Small intestine (tissue), 16 donors: ENCODE measurements at places on chromosomes 3 and 15.

DNA sequence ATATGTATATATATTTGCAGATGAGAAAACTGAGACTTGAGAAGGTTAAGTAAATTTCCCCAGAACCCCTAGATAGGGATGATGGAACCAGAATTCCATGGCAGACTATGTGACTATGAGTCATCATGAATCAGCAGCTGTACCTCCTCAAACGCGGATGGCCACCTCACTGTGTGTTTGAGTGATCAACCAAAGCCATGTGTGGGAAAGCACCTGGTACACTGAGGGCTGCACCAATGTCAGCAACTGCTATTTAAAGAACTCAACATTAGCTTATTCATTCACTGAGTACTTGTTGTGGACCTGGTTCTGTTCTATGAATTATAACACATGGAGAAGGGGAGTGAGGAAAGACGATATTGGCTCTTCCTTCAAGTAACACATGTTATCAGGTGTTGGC, 377.0 kb downstream of the GAP43 start:
- no peak for DNase-seq

DNA sequence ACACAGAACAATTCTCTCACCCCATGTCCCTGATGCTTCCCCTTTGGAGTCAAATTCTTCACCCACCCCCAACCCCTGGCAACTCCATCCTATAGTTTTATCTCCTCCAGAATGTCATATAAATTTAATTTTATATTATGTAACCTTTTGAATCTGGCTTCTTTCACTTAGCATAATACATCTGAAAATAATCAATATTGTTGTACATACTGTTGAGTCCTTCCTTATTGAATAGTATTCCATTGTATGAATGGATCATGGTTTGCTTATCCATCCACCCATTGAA, 98.9 kb upstream of the TSC22D2 start:
- DNase-seq, result no peak

GRCh38 chr15:42159381-42160015, 3.1 kb upstream of the PLA2G4F start:
- DNase-seq, result no peak

DNA sequence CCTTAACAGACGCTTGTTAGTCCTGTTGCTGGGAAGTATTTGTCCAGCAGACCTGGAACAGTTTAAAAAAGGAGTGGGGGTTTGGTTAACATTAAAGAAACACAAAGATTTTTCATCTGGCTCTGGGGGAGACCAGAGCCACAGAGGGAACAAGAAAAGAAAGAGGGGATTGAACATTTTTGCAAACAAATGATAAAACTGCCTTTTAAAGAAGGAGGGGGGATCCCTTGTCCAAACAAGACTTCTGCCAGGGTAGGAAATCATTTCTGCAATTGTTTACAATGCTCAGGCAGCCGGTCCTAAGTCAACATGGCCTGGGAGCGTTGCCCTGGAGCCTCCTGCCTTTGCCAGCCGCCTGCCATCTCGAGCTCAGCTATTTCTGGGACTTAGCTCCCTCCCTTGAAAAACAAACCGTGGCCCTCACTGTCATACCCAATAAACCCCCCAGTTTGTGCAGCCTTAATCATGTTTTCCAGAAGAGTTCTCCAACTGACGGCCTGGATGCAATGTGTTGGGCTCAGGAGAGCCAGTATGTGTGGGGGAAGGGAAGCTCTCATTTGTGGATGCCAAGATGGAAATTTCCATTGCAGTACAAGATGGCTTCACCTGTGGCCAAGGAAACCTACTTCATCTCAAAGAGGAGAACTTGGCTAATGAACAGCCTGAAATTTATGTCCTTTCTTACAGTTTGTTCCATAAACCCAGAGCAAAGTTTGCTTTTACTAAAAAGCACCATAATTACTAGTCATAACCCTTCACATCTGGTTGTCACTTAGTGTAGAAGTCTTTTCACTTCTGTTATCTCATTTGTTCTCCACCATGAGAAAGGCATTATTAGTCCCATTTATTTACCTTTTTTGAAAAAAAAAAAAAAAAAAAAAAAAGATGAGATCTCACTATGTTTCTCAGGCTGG, 75.9 kb upstream of the RNU6-1 start:
- DNase-seq, result peak; percentile 78

- DNase-seq, result no peak
Observed at GRCh38 chr3:122409446-122409845, 6.4 kb downstream of the WDR5B start.

GRCh38 chr3:53114011-53114400, 16.2 kb downstream of the RFT1 start:
- peak; percentile 87 for DNase-seq

- no peak for DNase-seq
Observed at GRCh38 chr3:58637509-58637908, 29.1 kb downstream of the FAM3D start.

DNA sequence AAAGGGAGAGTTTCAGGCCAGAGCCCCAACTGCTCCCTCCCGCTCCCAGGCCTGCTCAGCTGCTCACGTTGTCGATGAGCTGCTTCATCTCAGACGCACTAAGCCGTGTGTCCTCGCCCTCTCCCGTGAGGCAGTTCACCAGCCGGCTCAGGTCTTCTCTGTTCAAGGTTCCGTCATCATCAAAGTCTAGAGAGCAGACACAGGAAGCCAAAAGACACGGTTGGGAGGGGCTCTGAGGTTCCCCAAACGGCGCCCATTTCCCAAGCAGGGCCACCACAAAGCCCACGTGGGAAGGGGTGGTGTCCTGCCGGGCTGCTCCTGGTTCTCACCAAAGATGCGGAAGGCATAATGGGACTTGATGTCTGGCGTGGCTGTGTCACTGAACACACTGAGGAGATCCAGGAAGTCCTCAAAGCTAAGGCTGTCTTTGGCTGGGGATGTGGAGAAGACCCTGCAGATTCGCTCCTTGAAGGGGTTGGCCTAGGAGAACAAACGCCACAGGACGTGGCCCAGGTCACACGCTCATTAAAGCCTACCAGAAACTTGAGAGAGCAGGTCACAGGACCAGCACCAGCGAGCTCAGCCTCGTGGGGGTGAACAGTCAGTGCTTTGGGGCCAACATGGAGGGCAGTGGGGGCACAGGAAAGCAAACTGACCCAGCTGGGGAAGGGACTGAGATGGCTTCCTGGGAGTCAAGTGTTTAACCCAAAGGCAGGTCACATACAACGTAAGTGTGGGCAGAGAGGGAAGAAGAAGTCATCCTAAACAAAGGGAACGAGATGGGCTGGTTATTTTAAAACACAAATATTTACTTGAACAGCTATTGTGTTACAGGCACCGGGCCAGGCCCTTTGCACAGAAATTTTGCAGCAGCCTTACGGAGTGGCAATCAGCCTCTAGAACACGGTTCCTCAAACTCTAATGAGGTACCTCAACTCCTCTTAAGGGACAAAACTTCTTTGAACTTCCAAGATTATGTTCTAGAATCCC, 2.4 kb downstream of the CIB1 start:
- DNase-seq, result peak; percentile 66

- DNase-seq, result no peak
Observed at GRCh38 chr3:15174953-15175352, 31.1 kb upstream of the CAPN7 start.

GRCh38 chr15:81398910-81399551, 25.0 kb upstream of the TMC3 start:
- DNase-seq, result peak; percentile 27

- peak; percentile 22 for DNase-seq
Observed at GRCh38 chr3:54870423-54870822, 57.4 kb downstream of the LRTM1 start.

DNA sequence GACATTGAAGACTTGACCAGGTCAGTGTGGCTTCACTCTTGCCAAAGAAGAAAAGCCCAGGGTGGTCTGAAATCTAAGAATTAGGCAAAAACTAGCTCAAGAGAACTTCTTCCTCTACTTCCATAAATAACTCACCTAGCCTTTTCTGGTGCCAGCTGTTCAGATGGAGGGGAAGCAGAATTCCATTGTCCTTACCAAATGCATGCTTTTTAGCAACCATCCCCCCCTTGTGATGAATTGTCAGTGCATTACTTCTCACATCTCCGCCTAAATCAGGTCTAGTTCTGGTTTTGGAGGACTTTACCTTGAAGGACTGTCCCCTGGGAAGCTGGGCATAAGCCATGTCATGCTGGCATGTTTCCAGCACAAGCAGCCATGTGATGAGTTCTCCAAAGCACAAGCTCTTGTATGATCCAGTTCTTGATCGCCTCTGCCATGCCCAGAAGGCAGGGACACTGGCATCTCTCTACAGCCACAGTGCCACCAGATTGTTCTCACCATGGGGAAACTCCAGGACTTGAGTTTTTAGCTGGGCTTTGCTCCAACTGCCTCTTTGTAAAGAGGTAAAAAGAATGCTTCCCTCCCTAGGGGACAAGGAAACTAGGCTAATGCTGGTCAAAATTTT, 96.4 kb upstream of the IL12A start:
- DNase-seq, result no peak

DNA sequence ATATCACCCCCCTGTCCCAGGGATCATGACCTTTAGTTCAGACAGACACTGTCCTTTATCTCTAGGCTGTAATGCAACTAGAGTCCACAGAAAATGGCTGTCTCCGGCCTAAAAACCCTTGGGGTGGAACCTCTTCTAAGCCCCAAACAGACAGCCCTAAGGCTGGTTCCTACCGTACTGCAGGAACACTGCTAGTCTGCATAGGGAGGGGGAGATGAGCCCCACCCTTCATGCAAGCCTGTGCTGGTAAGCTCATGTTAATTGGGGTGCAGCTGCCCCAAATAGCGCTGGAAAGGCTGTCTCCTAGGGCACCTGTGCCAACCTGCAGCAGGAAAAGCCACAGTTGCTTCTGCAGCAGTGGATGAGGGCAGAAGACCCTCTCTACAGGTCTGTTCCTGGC, 252.1 kb upstream of the MDFIC2 start:
- no peak for DNase-seq

GRCh38 chr15:34019369-34019990, 19.5 kb downstream of the AVEN start:
- no peak for DNase-seq

- no peak for DNase-seq
Observed at GRCh38 chr15:62907275-62907674, 135.3 kb upstream of the TPM1 start.

- no peak for DNase-seq
Observed at GRCh38 chr15:84840255-84840654, 23.1 kb downstream of the ALPK3 start.

GRCh38 chr3:140736863-140737460, 59.1 kb downstream of the TRIM42 start:
- peak; percentile 5 for DNase-seq

DNA sequence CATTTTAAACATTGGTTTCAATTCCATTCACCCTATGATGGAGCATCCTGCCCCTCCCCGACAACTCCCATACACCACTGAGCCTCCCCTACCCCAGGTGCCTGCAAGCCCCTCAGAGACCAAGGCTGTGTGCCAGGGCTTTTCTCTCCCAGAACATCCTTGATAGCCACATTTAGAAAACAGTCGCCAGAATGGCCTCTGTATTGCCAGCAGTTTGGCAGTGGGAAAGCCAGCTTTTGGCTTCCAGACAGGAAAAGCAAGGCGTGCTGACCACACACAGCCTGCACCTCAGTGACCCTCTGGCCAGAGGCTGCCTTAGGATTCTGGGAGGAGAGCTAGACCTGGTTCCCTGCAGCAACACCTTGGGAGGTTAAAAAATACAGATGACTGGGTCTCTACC, 18.2 kb upstream of the HRH1 start:
- no peak for DNase-seq

DNA sequence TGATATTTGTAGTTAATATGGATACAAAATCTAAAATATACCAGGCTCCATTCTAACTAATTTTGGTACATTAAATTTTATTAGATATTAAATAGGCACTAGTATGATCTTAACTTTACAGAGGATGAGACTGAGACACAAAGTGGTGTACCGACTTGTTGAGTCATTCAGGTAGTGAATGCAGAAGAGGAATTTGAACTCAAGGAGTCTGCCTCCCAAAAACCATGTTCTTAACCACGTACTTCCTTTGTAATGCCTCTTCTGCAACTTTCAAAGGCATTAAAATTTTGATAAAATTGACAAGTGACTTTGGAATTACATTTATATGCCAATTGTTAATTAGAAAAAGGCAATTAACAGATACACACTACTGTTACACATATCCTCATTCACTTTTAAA, 61.8 kb downstream of the ZBBX start:
- DNase-seq, result no peak

DNA sequence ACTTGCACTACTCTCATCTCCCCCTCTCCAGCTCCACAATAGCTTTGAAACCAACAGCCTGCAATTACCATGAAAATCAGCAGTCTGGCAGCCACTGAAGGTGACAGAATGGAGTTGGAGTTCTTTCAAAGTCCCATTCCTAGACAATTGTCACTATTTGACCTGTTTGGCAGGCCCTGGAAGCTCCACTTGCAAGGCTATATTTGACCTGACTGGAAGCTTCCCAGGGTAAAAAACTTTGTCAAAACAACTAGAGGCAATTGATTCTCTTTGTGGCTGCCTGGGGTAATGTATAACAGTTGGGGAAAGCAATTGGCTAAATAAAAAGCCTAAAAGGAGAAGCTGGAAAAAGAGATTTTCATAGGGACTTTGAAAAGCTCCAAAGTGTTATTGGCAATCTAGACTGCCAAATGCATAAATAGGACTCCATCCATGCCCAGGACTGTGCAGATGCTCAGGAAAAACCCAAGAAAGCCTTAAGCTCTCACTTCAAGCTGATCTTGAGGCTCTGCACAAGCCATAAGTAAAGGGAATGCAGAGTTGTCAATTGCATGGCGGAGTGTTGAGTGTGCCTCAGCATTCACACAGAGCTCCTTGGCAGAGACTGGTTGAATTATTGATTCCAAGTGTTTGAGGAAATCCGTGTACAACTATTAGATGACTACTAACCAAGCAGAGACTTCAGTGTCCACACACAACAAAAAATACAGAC, 18.3 kb downstream of the GREM1 start:
- no peak for DNase-seq

GRCh38 chr3:108959017-108959416, 5.3 kb upstream of the GUCA1C start:
- no peak for DNase-seq

GRCh38 chr15:51771773-51772172, 20.4 kb downstream of the TMOD2 start:
- DNase-seq, result no peak

DNA sequence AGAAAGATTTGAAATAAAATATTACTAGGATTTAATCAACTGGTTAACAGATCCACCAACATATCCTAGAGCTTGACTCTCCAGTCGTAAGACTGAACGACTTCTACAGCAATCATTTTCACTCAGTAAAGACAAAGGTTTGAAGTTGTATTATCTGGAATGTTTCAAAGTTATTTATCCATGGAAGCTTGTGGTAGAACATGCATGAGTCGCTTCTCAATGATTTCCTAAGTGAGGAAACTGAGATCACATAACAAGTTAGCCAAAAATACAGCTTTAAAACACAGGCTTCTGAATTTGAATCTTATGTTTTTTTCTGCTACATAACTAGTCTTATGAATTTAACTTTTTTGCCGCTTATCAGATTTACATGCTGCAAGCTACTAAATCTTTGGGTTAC, 241.8 kb downstream of the FOXP1 start:
- no peak for DNase-seq

GRCh38 chr3:48064292-48064829, 48.1 kb upstream of the MAP4 start:
- no peak for DNase-seq

DNA sequence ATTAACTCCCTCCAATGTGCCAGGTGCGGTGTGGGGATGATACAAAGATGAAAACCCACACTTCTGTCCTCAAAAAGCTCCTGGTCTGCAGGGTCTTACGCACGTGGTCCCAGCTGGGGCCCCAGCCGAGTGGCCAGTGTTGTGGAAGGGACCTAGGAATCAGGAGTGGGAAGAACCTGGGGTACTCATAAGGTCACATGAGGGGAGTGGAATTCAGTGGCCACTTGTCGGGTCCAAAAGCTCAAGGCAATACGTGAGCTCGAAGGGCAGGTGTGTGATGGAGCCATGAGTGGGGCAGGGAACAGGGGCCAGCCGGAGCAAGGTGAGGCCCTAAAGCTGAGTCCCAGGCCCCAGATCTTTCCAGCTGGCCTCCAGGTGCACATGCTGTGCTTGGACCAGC, 260.0 kb upstream of the LYSMD4 start:
- no peak for DNase-seq
